Stimulated activated CD8-positive, alpha-beta memory T cell treated with anti-CD3 and anti-CD28 coated beads, Interleukin-7, amount 100 ng/mL, for 4 hours (primary cell): ENCODE measurements at places on chromosomes 4 and X.

- no peak for DNase-seq
These were observed 1777.8 kb upstream of the TENM3 start for GRCh38 chr4:180465364-180465763.

GRCh38 chr4:4233610-4234009, 6.9 kb upstream of the OTOP1 start:
- no peak for DNase-seq

DNA sequence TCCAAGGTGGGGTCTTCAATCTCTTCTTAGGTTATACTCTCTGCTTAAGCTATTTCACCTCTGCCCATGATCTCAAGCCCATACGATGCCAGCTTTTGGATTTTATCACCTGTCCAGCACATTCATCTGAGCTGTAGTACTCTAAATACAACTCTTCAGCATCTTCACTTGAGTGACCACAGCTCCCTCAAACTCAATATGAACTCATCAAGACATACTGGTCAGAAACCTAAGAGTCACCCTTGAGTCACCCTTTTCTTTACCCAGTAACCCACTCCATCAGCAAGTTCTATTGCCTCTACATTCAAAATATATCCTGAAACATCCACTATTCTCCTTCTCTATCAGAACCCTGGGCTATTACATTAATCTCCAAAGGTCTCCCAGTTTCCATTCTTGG, 69.4 kb downstream of the DCHS2 start:
- DNase-seq: no peak

- no peak for DNase-seq
These were observed 26.4 kb upstream of the SMIM14 start for GRCh38 chr4:39664828-39665731.
